Activated gamma-delta T cell (primary cell): ENCODE measurements at places on chromosomes 5 and 9.

DNA sequence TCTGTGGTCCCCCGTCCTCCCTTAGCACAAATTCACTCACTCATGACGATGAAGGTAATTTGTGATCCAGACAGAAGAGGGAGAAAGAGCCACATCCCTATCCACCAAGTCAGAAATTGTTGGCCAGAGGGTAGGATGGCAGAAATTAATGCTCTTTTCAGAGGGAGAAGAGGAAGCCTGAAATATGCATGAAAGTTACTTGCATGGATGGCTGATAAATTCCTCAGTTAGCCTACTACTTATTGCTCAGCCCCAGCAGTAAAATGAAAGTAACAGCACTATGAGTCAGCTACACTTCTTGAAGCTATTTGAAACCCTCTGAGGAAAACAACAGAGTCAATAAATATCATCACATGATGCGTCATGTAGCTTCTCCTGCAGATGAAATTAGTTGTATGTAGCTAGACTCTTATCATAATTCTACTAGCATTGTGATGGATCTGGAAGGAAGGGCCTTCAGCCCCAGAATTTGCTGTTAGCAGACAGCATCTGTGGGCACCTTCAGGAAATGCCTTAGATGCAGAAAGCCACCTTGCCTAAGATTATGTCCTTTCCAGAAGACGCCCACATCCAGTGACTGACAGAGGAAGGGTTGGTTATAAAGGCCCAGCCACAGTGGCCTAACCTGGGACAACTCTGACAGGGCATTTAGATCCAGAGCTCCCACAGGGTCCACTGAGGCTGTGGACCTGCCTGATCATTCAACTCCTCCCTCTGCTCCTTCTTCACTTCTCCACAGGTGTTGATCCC lies 81.2 kb upstream of the CCDC112 start:
- DNase-seq = no peak

- no peak for DNase-seq
Observed at GRCh38 chr5:172834415-172835289, 601 bp downstream of the ERGIC1 start.

- DNase-seq = no peak
Observed at GRCh38 chr9:83583151-83584014, 39.6 kb upstream of the IDNK start.

GRCh38 chr9:109886617-109887016 lies 106.6 kb downstream of the PALM2AKAP2 start:
- no peak for DNase-seq

DNA sequence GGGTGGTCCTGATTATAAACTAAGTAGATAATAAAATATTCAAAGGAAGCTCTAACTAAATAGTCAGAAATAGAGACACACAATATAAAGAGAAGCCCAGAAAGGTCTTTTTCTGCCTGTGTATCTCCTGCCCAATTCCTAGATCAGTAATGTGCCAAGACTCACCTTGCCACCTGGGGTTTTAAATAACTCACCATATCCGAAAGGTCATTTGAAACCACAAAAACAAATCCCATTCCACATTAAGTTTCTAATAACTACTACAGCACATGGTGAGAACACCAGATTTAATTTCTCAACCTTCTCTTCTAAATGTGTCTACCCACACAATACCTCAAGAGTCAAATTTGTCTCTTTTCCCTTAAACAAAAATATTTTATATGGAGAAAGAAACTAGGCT lies 75.2 kb downstream of the ZNF608 start:
- DNase-seq = no peak

- DNase-seq = no peak
Observed at GRCh38 chr9:78592811-78593210, 295.9 kb downstream of the PSAT1 start.

DNA sequence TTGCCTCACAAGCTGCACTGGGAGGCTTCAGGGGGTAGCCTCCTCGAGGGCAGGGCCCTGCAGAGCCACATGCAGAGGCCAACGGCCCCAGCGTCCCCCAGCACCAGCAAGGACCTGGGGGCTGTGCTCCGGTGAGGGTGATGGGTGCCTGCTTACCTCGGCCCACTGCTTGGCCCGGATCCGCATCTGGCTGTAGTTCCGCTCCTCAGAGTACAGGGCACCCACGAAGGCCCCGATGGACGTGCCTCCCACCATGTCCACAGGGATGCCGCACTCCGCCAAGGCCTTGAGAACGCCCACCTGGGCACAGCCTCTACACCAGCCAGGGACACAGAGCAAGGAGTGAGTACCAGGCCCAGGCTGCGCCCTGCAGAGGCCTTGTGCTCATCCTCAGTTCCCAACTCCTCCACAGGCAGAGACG lies 8.0 kb upstream of the NSMF start:
- DNase-seq = no peak

GRCh38 chr9:91678807-91679580 lies 255.4 kb upstream of the NFIL3 start:
- no peak for DNase-seq

DNA sequence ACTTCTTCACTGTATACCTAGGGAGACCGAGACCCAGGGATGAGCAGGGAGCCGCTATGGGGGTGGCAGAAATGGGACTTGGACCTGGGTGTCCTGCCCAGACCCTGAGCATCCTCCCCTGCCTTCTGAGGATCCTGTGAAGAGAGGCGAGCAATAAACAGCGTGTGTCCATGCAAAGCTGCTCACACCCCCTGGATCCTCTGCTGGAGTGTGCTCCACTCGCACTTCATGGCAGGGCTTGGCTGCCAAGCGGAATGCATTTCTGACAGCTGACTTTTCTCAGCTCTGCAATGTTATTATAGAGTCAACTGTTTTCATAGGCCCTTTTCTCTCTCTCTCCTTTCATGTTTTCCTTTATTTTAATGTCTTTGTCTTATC lies 31.0 kb upstream of the ALDH1B1 start:
- DNase-seq = no peak

DNA sequence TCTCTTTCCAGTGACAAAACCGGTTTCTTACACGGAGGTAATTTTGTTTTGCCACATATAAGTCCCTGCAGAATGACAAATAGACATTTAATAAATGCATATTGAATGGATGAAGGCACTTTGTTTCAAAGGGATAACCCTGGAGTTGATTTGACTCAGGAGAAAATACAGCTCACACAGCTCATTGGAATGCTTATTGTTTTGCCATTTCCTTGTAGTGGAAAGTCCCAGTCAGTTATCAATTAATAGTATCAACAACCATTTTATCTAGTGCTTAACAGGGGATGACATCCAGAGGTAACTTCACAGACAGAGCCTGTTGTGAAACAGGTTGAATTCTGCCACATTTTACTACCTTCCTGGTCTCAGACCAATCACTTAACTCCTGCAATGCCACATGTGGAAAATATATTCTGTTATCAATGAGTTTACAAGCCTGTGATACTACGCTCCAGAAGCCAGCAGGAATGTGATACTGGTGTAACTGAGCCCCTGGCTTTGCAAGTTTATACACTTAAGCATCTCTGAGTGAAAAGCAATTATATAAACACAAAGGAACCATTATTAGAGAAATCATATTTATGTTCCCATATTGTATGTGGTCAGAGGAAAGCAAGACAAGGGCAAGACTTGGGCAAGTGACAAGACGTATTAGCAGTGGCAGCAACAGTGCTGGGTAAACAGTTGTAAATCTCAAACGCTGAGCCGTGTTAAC lies 123.1 kb upstream of the ANKRD55 start:
- no peak for DNase-seq

DNA sequence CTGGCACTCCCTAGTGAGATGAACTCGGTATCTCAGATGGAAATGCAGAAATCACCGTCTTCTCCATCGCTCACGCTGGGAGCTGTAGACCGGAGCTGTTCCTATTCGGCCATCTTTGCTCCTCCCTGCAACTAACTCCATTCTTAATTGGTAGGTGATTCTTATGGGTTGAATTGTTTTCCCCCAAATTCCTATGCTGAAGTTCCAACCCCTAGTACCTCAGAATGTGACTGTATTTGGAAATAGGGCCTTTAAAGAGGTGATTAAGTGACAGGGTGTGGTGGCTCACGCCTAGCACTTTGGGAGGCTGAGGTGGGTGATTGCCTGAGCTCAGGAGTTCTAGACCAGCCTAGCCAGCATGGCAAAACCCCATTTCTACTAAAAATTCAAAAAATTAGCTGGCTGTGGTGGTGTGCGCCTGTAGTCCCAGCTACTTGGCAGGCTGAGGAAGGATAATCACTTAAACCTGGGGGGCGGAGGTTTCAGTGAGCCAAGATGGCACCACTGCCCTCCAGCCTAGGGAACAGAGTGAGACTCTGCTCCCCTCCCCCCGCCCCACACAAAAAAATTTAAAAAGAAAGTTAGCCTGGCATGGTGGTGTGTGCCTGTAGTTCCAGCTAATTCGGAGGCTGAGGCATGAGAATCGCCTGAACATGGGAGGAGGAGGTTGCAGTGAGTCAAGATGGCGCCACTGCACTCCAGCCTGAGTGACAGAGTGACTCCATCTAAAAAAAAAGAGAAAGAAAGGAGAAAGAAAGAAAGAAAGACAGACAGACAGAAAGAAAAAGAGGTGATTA lies 25.2 kb upstream of the FOCAD start:
- no peak for DNase-seq

- no peak for DNase-seq
Observed at GRCh38 chr5:151615431-151615830, 24.3 kb upstream of the FAT2 start.

GRCh38 chr5:100761192-100761591 lies 141.9 kb downstream of the ST8SIA4 start:
- DNase-seq = no peak

- DNase-seq = no peak
Observed at GRCh38 chr5:1129711-1130055, 17.8 kb upstream of the SLC12A7 start.

DNA sequence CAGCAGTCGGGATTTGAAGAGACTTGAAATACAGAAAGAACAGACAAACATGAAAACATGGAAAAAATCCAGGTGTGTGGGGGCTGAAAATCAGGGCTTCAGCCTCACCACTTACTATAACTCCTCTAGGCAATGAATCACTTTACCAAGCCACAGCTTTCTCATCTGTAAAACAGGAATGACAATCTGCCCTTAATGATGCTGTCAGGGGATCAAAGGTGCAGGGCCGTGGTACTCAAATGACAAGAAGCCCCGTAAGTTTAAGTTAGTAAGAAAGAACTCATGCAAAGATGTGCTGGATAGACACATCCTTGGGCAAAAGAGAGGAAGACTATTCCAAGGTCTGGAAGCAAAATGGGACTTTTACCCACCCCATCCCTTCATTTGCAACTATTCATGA lies 34.7 kb downstream of the FBXW2 start:
- DNase-seq = no peak

- no peak for DNase-seq
Observed at GRCh38 chr5:131942016-131942415, 3.4 kb downstream of the MEIKIN start.

GRCh38 chr9:108919517-108919916 lies 14.4 kb downstream of the ELP1 start:
- no peak for DNase-seq

GRCh38 chr9:128056887-128057723 lies 10.0 kb downstream of the NAIF1 start:
- DNase-seq = no peak

DNA sequence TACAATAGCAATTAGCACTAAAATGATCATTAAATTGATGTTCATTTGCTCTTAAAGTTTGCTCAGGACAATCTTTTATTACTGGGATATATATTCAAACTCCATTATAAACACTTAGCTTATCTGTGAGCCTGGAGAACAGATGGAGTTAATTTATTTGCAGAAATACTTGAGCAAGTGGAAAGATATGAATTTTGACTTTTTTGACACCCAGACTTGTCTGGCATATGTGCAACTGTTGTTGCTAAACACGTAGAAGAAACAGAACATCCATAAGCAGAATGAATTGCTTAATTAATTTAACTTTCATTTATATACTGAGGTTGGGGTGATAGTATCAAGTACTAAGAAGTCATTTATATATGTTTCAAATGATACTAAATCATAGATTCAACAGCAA lies 820.7 kb upstream of the TYRP1 start:
- DNase-seq = no peak

DNA sequence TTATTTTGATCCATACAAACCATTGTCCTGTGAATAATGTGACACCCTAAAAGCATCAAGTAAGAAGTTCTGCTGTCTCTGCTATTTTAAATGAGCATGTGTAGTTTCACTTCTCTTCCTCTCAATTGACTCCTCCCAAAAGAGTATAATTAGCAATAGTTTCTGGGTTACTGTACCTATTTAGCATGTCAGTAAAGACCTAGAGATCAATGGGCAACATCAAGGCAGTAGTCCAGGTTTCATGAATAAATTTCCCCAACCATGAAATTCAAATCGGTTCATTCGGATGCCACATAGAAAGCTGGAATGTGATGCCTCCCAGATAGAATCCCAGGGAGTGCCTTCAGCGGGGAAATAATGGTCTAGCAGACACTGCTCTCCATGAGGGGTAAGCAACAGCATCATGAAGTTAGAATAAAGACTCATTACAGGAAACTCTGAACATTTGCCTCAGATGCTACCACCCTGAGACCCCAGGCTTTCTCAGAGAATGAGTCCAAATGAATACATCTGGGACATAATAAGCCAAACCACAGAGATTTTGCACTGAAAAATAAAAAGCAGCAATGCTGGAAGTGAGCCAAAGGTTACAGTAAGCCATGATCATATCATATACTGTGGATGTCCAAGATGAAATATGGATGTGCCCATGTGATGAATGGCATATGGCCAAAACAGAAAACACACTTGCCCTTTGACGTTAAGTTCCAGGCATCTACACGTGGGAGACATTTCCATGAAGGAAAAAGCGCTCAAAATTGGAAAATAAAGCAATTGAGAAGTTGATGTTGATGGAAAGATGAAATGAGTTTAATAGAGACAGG lies 1107.0 kb upstream of the SEMA6A start:
- DNase-seq = no peak

DNA sequence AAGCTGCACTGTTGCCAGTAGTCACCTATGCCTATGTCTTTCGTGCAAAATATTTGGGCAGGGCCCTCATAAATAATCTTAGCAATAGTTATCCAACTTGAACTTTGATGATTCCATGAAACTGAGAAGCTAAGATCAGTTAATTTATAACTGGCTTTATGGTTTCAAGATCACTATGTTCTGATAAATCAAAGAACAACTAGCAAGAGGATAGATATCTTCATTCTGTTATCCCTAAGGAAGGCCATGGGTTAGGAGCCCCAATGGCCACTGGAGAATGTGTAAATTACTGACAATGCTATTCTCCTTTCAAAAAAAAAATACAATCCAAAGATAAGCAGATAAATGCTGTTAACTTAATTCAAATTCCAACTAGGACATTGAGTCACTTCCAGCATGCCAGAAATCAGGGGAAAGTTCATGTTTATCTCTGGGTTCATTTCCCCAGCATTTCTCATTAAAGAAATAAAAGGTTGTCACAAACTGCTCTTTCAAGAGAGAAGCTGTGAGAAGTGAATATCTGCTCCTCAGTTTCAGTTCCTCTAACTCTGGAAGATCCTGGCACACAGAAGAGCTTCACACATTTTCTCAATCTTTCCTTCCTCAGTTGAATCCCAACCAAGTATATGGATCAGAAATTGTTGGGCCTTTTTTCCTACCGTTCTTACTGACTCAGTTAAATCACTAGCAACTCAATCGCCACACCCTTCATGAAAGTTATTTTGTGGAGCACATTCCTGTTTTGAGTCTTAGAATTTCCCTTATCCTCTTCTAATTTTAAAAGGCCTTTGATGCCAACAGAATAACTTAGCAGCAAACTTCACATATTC lies 59.6 kb upstream of the SLC1A1 start:
- no peak for DNase-seq

GRCh38 chr9:116686135-116686534 lies 970 bp upstream of the TRIM32 start:
- no peak for DNase-seq

GRCh38 chr5:125776656-125777139 lies 646.5 kb upstream of the GRAMD2B start:
- no peak for DNase-seq
